Head of caudate nucleus (tissue), 42 donors: ENCODE measurements at places on chromosomes 6 and 20.

- no peak for DNase-seq
These were observed 17.2 kb downstream of the GPLD1 start for GRCh38 chr6:24472181-24472580.

DNA sequence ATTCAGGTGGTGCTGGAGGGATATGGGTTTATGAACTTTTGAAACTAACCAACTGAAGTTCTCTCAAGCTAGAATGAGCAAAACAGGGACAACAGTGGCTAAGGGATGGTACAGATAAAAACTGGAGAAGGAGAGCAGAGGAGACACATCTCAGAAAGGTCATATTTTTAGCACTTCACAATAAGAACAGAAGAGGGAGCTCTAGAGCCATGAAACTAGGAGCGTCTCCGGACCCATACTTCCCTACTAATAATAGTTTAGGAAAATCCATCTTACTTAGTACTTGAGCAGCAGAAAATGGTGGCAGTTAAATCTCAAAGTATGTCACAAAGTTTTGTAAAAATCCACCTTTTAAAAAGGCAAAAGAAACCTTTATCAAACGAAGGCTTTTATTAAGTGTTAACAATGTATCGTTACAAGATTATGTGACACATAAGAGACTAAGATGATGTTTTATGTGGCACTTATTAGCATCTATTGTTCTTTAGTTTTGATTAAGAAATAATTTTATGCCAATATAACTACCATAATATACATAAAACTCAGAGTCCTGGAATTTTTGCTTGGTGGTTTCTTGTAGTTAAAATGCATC lies 278.6 kb downstream of the TBC1D32 start:
- DNase-seq = no peak

DNA sequence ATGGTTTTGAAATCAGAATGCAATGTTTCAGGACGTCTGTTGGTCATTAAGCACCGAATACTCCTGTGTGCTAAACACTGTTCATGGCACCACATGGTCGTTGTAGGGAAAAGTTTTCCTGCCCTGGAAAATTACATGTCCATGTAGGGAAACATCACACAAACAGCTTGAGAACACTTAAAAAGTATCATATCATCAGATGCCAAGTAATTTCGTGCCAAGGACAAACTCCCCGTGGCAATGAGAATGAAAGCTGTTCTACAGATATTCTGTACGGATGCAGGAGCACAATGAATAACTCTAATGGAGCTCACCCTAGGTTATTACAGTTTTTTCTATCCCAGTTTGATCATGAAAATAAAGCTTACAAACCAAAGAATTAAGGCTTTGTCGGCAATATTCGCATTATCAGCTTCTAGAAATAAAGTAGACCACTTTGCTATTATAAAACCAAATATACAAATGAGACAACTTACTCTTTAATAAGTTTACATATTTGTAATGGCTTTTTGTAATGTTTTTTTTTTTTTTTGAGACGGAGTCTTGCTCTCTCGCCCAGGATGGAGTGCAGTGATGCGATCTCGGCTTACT lies 4.6 kb upstream of the DST start:
- no peak for DNase-seq

GRCh38 chr20:51097351-51098120 lies 74.6 kb upstream of the KCNG1 start:
- DNase-seq = no peak

- DNase-seq = no peak
These were observed 181.0 kb downstream of the ZMYND8 start for GRCh38 chr20:47175493-47175892.
